ENCODE measurements at places on chromosomes 3 and 15.

DNA sequence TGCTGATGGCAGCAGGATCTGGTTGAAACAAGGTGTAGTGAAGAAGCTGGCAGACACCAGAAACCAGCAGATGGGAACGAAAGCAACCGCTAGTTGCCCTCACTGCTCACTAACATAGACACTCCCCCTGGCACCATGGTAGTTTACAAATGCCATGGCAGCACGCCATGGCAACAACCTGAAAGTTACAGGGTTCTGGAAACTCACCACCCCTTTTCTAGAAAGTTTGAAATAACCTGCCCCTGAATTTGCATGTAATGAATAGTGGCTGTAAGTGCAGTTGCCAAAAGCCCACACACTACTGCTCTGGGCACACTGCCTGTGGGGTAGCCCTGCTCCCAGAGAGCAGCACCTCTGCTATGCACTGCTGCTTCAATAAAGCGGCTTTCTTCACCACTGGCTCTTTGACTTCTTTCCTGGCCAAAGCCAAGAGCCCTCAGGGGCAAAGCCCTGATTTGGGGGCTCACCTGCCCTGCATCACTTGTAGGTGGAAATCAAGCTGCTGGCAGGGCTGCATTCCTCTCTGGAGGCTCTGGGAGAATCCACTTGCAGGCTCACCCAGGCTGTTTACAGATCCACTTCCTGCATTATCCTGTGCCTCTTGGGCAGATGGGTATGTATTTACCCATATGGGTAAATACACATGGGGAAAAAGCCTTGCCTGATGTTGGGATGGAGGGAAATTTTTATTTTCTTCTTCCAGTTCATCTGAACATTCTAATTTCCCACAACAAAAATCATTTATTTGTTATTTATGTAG lies 2.0 kb upstream of the GP9 start:
- DNase-seq, result peak; percentile 18

- DNase-seq, result no peak
Measured at GRCh38 chr3:24432989-24433388, 61.7 kb downstream of the THRB start.

- no peak for DNase-seq
Measured at GRCh38 chr3:123082370-123083065, 15.7 kb downstream of the PDIA5 start.

DNA sequence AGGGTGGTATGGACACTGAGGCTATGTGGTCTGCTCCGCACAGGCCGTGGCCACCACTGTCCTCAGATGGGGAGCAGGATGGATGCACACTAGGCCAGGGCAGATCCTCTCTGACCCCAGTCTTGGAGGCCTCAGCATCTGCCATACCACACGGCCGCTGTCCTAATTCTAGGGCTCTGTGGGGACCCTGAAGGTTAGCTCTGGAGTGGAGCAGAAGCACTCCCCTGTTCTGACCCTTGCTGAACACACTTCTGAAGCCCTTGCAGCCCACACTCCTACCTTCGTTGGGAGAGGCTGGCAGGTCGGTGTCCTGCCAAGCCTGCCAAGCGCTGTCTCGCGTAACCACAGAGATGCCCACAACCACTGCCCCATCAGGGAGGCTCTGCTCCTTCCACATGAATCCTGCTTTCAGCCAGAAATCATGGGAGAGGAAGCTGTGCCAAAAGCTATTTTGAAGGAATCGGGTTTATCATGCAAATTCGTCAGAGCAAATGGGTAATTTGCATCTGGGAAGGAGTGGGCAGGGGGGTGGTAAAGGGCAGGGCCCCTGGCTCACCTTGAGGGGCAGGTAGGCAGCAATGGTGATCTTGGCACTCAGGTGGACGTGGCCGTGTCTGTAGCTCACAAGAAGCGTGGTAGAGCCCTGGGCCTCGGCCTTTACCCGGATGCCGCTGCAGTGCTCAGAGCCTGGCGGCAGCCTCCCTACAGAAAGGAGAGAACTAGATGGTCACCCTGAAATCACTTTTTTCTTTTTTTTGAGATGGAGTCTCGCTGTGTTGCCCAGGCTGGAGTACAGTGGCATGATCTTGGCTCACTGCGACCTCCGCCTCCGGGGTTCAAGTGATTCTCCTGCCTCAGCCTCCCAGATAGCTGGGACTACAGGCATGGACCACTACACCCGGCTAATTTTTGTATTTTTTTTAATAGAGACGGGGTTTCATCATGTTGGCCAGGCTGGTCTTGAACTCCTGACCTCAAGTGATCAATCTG lies 54.4 kb downstream of the NUP210 start:
- DNase-seq, result no peak

- no peak for DNase-seq
Measured at GRCh38 chr3:190076136-190076535, 44.6 kb downstream of the P3H2 start.

- no peak for DNase-seq
Measured at GRCh38 chr3:14565868-14566588, 25.9 kb upstream of the GRIP2 start.

GRCh38 chr3:151203051-151203420 lies at the start of gene GPR171:
TSS of gene GPR171 (minus strand) at chr3:151203216. CDS start at chr3:151199386, 3,830 bp downstream.
- DNase-seq, result peak; percentile 80

- no peak for DNase-seq
Measured at GRCh38 chr15:22794063-22794462, 7.6 kb downstream of the NIPA1 start.

DNA sequence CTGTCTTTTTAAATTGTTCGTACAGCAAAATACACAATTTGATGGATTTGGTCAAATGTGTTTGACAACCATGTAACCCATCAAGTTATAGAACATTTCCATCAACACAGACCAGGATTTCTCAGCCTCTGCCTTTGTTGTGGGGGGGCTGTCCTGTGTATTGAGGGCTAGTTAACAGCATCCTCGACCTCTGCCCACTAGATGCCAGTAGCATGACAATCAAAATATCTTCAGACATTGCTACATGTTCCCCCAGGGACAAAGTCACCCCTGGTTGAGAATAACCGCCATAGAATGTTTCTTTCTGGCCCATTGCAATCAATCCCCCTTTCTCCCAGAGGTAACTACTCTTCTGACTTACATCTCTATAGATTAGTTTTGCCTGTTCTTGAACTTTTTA lies 310.1 kb upstream of the RGMA start:
- no peak for DNase-seq

DNA sequence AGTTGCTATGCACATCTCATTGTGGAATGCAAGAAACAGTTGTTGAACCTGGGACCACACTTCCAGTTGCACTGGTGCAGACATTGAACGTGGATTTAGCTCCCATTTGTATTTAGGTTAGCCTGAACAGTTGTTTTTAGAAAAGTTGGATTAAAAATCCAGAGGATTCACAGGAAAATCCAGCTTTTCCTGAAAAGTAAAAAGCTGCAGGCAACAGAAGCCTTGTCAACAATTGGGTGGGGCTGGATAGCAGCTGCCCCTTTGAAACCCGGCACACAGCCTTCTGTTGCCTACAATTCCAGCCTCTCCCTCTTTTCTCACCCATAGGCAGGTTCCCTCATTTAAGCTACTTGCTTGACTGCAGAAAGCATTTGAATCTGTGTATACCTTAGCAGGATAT lies 165.3 kb upstream of the TBL1XR1 start:
- DNase-seq, result no peak

- no peak for DNase-seq
Measured at GRCh38 chr15:81948751-81949150, 97.1 kb downstream of the MEX3B start.

GRCh38 chr3:101203411-101203810 lies 117.0 kb downstream of the IMPG2 start:
- no peak for DNase-seq

All from stimulated activated naive CD4-positive, alpha-beta T cell (primary cell).